ENCODE measurements at places on chromosomes 11 and 22. TPM values are rescaled to one million over a fixed set of nuclear protein-coding genes. Genes with fewer than 3 reads are reported as not detected.

DNA sequence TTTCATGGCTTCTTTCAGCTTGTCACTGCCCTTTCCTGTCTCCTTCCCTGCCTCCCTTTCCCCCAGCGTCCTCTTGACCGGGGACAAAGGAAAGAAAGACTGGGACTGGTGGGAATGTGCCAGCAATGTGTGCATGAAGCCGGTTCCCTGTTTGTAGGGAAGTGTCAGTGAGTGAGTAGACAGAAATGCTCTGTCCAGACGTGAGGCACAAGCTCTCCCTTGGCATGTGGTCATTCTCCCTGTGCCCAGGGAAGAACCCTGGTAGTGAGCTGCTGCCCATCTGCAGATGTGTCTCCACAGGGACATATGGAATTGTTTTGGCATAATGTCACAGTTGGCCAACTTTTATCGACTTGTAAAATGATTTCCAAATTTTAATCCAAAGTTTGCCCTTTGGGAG is 86.4 kb upstream of the TBCEL start:
- DNase-seq: no peak

DNA sequence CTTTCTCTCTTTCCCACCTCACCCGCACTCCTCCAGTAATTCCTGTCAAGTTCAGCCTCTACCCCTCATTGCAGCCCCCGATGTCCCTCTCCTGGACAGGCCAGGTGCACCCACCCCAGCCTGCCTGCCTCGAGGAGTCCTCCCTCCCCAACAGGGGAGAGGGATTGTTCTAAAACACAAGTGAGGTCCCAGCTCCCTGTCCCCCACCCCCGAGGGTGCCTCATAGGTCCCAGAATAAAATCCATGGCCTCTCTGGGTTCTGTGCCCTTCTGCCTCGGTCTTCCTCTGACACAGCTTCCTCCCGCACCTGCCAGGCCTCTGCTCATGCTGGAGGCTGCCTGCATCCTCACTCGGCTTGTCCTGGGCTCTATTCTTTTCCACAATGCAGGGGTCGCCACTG is 720.1 kb downstream of the BRD1 start:
- DNase-seq: no peak

DNA sequence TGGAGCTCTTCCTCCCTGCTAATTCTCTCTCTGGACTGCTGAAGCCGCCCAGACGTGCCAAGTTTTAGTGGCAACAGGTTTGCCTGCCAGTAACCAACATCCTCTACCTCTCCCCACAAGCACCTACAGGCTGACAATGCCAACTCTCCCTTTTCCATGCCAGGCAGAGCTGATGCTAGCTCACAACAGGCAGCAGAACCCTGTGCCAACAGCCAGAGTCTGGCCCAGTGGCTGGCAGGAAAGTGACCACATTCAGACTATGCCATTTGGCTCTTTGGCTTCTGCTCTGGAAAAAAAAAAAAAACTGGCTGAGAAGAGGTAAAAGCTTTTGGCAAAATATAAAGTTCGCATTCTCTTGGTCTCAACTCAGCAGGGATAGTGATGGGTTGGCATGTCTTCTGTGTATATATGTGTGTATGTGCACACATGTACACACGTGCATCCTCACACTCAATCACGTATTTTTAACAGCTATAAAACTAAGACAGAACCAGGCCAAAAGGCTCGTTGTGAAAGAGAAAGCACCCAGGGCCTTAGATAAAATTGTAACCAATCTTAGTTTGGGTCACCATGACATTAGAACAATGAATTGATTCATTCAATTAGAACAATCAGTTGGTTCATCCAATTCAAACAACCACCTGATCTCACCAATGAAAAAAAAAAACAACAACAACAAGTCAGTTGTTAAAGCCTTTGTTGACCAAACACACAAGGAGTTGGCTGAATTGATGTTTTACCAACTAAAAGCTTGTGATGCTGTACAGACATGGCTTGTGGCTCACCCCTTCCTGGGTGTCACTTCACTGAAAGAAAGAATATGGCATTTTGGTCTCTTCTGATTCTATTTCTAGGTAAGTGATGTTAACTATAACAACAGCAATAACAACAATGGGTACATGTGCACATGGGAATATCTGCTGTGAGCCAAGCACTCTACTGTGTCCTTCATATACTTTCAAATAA is 48.6 kb downstream of the TRIM29 start:
- DNase-seq: no peak

DNA sequence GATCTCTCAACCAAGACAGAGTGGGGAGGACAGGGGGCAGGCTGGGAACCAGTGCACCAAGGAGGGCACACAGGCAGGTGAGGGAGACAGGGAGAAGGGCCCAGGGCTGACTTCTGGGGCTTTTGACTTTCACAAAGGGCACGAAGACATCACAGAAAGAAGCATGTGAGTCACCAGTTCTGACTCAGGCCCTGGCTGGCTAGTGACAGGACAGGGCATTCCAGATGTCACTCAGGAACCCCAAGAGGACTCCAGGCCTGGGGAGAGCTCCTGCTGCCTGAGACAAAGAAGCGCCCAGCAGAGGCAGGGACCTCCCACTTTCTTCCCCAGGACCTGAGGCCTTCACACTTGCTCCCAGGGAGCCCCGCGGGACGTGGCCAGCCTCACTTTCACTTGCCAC is 497.2 kb downstream of the BUD13 start:
- DNase-seq: no peak

SLC43A1 gene
- 9.7 TPM for polyA plus RNA-seq

SYTL2 gene
- 79.6 TPM for polyA plus RNA-seq

OR56A1 gene
- polyA plus RNA-seq: not detected

DNA sequence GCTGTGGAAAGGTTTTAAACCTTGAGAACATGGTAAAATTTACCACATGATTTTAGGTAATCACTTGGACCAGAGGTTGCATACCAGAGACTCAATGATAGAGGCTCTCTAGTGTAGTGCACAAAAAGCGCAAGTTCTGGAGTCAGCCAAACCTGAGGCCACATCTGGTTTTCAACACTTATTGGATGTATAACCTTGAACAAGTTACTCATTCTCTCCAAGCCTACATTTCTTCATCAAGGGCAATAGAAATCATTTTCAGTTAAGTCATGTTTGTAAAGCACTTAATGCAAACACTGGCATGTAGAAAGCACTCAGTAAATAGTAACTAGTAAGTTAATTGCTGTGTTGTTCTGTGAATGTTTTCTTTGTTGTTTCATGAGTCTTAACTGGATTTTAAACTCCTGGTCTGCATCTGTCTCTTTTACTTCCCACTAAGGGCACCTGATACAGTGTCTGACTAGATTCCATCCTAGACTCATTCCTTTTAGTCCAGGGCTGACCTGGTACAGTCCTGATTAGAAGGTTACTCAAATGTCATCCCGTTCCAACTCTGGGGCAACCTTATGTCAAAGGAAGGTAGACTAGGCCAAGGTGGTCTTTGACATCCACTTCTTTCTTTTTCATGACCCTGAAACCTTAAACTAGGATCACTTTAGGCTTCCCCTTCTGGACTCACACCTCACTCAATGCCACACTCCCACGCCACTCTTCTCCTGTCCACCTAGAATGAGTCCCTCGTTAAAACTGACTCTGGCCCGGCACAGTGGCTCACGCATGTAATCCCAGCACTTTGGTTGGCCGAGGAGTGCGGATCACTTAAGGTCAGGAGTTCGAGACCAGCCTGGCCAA is 34.5 kb upstream of the EED start:
- no peak for DNase-seq

GRCh38 chr11:121309688-121310087 is 17.1 kb downstream of the SC5D start:
- no peak for DNase-seq

DNA sequence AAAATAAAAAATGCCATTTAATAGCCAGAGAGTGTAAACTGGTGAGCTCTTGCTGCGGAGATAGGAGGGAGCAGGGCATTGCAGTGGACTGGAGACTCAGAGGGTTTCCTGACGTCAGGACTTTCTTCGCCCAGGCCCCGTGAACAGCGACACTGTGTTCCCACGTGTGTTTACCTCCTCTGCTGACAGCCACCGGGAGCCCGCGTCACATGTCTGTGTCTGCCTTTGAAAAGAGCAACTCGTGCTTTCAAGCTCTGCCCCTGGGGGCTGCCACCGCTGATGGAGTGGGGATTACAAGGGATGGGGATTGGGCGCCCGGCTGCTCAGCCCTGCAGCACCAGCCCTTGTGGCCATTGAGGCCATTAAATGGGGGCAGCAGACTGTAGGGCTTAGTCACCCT is 3.3 kb downstream of the TANGO2 start:
- no peak for DNase-seq

DNA sequence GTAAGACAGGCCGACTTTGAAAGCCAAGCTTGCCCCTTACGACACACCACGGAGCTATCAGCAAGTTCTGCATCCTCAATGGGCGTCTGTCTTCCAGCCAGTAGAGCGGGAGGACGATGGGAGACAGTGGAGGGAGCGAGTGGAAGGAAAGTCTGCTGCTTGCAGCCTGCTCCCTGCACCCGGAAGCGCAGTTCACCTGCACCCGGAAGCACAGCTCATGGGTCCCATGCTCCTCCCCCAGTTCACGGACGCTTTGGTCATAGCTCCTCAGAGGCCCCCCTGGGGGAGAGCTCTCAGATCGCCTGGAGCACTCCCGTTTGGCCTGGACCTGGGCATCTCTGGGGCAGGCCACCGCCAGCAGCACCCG is 51.3 kb downstream of the FBLN1 start:
- no peak for DNase-seq

- DNase-seq: no peak
These were observed 4.9 kb downstream of the CHRM4 start for GRCh38 chr11:46386674-46387073.

DNA sequence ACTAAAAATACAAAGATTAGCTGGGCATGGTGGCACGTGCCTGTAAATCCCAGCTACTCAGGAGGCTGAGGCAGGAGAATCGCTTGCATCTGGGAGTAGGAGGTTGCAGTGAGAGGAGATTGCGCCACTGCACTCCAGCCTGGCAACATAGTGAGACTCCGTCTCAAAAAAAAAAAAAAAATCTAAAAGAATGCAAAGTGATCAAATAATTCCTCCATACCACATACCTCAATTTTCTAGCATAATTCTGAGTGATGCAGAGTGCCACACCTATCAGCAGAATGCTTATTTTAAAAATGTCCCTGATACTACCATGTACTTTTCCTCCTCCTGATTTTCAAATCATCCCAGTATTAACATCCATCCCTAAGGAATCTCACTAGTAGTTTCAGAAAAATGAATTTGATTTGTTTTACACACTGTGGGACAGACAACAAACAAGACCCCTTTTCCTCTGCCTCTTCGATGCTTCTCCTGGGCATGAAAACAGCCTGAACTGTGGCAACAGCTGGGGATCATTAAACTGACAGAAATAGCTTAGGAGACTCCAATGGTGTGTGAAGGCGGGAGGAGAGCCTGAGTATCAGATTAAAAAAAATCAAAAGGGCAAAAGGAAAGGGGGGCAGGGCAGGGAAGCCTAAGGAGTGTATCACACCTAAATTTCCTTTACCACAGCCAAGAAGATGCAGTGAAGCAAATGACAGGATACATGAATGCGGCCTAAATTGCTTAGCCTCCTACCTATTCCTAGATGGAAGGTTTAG is 114.7 kb downstream of the SGSM3 start:
- no peak for DNase-seq

F2 gene
- polyA plus RNA-seq: 0.34 TPM
